Kasumi-1 (cell line): ENCODE measurements at places on chromosomes 5 and 9.

DNA sequence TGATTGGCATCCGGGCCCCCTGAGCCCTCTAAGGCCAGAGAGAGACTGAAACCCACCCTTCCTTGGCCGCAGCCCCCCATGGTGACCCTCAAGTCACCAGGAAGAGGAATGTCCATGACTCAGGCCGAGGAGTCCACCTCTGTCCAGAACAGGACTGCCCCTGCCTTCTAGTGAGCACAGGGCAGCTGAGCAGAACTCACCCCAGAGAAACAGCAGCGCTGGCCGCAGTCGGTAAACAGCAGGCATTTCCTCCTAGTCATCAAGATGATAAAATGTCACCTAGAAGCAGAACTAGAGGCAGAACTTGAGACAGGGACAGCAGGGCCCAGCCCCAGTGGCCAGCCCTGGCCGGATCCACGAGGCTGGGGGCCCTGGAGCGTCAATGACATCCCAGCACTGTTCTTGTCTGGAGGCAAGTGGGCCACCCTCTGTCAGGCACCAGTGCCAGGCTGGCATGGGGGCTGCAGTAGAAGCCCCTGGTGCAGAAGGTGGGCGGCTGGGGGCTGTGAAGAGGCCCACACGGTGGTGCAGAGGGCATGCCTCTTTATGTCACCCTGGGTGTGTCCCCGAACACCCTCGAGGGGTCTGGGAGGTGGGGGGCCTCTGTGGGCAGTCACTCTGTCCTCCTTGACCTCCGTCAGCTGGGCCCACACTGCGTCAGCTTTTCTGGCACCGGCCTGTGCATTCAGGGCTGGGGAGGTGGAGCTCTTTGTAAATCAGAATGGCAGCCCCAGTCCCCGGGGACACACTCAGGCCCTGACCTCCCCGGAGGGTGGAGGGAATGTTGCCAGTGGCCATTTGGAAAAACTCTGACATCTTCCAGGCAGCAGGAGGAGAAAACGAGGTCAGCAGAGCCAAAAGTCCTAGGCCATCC is 83.0 kb downstream of the NTNG2 start:
- DNase-seq: no peak

DNA sequence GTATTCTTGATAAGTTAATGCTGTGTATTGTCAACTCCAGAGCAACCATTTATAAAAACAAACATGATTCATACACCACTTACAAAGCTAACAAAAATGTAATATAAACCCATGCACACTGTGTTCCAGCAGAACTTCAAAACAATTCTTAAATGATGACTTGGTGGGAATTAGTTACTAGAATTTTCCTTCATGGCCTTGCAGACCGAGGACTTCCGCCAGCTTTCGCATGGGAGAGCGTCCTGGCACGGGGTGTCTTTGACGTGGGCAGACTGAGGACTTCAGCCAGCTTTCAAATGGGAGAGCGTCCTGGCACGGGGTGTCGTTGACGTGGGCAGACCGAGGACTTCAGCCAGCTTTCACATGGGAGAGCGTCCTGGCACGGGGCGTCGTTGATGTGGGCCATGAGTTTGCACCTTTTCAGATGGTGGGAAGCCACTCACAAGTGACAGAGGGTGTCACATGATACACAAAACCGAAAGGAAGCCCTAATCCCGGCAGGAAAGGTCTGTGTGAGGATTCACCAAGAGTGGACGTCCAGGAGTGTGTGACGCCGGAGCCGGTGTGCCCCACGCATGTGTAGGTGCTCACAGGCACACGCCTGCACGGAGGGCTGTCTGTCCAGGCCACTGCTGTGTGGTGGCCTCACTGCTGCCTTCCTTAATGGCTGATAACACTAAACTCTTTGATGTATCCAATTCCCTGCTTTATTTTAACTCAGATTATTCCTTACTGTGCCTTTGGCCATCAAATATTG is 211.3 kb upstream of the IRX4 start:
- DNase-seq: no peak

DNA sequence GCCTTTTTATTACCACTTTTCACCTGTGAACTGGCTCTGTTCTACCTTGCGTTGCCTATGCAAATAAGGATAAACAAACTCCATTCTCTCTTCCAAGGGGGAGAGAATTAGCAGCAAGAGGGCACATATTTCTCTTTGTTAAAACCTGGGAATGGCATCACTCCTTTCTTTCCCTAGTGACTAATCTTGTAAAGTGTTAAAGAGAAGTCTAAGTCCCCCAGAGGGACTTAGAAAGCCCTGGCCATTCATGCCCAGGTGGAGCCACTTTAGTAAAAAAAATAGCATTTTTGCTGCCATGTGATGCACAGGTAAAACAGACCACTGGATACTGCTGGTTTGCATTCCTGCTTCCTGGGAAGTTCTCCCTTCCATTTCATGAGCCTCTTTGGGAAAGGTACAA is 148.4 kb downstream of the MAN2A1 start:
- no peak for DNase-seq

- DNase-seq: no peak
These were observed 10.7 kb downstream of the IL4 start for GRCh38 chr5:132684491-132684890.

- no peak for DNase-seq
These were observed 248.7 kb upstream of the RGMB start for GRCh38 chr5:98524773-98525172.

GRCh38 chr9:19020886-19021455 is 12.0 kb downstream of the SAXO1 start:
- DNase-seq: peak; percentile 13

- DNase-seq: no peak
These were observed 33.3 kb upstream of the FAM170A start for GRCh38 chr5:119596046-119596445.

DNA sequence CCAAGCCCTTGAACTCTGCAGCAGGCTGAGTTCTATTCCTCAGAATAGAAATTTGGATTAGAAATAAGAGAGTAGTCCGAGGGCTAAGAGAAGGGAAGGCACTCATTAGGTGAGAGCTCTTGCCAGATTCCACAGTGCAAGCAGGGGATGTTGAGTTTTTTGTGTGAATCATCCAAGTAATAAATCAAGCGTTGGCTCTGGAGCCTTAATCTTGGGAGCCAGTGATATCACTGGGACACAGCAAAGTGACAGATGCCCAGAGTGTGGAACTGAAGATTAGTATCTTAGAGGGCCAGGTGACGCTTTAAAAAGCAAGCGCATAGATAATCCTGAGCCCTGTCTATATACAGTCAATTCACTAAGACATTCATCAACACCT is 60.3 kb downstream of the FOXD1 start:
- no peak for DNase-seq

DNA sequence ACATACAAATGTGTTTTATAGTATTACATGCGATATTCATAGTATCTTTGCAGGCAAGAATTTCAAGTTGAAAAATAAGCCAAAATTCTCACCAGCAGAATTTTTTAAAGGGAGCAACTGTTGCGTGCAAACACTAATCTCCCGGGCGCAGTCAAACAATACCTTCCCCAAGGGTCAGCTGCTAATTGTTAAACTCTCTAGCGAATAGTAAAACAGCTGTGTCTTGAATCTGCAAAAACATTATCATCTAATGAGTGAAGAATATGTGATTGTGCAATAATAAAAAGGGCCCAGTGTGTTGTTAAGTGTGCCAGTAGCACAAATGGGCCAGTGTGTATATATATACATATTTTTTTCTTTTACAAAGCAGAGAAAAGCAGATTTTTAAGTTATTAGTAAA is 131.4 kb downstream of the CCDC192 start:
- DNase-seq: no peak

- no peak for DNase-seq
These were observed 6.4 kb downstream of the CSF1R start for GRCh38 chr5:150079909-150080461.
